ENCODE measurements at places on chromosomes 3 and 15.

GRCh38 chr15:28096411-28096669 is 2.8 kb downstream of the OCA2 start:
- no peak for DNase-seq

- DNase-seq = no peak
Measured at GRCh38 chr3:64848127-64848800, 160.5 kb upstream of the ADAMTS9 start.

GRCh38 chr3:134852132-134852531 is 57.1 kb downstream of the EPHB1 start:
- no peak for DNase-seq

DNA sequence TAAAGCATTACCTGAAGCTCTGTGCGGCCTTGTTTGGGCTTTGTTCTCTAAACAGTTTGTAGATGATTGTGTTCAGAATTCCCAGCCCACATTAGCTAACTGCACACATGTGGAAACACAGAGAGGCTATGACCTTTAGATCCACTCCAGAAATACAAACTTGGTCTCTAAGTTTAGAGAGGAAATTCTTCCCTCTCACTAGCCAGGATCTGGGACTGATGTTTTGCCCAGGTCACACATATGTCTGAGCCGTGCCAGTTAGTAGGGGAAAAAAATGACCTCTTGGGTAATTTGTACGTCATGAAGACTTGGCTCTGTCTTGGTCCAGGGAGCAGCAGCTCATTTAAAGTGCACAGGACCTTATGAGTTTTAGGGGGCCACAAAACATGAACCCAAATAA is 223.1 kb downstream of the RBMS3 start:
- DNase-seq = no peak

DNA sequence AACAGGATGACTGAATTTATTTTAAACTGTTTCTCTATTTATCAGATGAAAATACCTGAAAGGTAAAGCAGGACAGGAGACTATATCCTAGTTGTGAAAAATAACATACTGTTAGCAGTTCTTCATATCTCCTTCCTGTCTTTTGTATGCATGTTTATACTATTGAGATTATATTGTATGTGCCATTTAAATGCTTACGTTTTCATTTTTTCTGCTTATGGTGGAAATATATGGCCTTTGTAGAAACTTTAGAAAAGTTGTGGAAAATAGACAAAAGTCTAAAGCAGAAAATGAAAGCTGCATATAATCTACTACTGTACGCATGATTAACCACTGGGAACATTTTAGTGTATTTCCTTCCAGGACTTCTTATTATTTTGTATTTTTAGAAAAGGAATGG is 2.1 kb upstream of the PPM1L start:
- no peak for DNase-seq

DNA sequence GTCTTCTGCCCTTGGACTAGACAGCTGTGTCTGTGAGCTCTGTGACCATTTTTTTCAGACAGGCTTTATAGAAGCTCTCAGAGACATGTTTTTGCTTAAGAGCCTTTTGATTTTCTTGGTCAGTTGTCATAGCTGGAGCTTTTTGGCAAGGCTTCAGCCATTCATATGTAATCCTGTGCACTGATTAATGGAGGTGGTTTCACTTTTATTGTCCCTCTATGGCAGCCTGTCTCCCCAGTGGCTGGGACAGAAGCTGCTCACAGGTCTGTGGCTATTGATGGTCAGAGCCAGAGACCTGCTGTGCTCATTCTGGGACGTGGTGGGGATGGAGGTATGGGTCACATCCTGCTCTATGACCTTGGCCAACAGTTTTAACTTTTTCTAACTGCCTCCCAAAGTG is 226.6 kb upstream of the LRRFIP2 start:
- no peak for DNase-seq

DNA sequence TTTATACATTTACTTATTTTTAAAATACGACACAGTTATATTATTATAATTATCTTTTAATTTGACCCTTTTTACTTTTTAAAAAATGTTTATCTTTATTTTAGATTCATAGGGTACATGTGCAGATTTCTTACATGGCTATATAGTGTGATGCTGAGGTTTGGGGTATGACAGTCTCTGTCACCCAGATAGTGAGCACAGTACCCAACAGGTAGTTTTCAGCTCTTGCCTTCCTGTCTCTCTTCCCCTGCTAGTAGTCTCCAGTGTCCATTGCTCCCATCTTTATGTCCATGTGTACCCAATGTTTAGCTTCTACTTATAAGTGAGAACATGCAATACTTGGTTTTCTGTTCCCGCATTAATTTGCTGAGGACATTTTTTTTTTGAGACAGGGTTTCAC is 21.8 kb upstream of the KCNMB2 start:
- no peak for DNase-seq

GRCh38 chr3:3201611-3202010 is 22.1 kb upstream of the CRBN start:
- no peak for DNase-seq

DNA sequence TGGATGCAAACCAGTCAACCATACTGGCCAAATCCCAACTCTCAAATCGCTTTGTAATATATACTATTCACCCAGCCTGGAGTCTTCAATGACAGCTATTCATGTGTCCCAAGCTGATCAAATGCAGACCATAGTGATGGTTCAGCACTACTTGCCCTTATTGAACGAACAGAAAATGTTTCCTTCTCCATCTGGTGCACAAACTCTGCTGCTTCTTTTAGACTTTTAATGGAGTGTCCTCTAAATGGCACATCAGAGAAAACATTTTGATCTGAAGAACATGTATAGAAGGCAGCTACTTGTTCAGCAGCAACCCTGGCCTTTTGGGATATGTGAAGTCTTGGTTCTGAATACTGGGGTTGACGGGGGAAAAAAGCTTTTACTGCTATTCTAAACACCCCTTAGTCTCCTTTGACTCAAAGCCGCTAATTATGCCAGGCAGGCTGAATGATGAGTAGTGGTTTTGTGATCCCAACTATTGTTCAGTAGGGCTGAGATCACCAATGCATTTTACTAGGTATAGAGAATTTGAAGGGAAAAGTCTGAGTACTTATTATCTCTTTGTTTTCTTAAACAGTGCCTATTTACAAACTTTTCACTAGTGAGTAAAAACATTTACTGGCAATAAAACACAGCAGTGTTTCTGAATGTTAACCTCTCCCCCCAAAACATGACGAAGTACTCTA is 781.2 kb downstream of the ROBO1 start:
- DNase-seq = no peak

DNA sequence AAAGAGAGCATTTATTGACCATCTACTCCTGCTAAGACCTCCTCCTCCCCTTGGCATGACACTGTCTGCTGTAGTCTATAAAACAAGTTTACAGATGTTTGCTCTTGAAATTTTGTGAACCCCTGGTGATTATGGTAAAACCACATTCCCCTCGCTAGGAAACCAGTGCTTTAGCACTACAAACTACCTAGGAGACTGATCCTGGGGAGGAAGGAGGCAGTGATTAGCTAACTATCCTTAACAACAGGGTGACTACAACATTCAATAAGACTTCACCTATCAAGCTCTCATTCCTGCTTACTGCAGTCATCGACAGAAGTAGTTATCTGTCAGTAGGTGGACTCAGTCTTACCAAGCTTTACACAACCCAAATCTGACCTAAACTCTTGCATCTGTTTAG is 371.3 kb downstream of the TUSC7 start:
- DNase-seq = no peak

DNA sequence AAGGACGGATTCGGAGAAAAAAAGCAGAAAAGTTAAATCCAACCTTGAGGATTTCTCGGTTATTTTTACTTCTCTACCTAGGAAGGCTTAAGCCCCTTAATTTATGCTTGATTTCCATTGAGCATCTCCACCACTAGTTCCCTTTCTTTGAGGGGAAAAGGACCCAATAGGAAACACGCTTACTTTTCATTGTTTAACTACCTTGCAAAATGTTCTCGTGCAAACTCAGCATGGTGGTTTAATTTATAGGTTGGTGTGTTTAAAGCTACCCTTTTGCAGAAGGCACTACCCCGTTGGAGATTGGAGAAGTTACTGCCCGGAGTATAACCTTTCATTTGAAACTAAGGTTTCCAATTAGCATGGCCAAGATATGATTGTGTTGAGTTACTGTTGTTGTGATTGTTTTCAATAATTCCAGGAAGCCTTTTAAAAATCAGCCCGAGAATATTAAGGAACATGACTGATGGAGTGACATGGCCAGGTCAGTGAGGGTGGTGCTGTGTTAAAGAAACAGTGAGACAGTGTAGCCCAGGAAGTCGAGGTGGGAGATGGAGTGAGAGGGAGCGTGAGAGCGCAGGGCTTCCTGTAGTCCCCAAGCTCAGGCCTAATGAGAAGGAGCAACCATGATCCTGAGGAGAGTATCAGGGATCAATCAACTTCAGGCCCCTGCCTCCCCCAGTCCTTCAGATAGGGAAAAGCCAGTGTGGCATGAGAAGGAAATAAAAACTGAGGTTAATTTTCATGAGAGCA is 76.6 kb downstream of the AQP9 start:
- DNase-seq = no peak

GRCh38 chr3:143973259-143974021 is 1.8 kb downstream of the DIPK2A start:
- peak; percentile 76 for DNase-seq

DNA sequence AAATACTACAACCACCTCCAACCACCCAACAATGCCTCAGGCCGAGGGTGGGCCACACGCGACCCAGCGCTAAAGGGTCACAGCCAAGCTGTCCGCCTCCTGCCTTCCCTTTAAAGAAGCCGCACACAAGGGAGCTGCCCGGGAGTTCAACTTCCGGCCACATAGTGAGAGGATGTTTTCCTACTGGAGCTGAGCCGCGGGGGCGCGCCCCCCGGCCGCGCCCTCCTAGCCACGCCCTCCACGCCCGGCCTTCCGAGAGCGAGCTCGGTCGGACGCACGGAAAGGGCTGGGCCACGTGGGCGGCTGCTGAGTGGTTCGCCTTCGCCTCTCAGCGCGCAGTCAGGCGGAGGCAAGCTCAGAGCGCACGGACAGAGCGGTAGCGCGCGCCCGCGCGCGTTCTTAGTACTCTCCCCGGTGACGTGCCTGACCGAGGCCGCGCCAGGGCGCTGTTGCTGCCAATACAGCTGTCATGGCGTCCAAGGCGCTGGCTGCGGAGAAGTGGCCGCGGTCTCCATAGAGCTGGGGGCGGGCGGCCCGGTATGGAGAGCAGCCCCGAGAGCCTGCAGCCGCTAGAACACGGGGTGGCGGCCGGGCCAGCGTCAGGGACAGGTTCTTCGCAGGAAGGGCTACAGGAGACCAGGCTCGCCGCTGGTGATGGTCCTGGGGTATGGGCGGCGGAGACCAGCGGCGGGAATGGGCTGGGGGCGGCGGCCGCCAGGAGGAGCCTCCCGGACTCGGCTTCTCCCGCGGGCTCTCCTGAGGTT is at the start of gene MINDY2:
Gene MINDY2, plus strand, starts transcription at position 446 of the 764 bp plus-strand sequence. Its CDS starts 94 bp downstream, at position 540.
- peak; percentile 94 for DNase-seq

DNA sequence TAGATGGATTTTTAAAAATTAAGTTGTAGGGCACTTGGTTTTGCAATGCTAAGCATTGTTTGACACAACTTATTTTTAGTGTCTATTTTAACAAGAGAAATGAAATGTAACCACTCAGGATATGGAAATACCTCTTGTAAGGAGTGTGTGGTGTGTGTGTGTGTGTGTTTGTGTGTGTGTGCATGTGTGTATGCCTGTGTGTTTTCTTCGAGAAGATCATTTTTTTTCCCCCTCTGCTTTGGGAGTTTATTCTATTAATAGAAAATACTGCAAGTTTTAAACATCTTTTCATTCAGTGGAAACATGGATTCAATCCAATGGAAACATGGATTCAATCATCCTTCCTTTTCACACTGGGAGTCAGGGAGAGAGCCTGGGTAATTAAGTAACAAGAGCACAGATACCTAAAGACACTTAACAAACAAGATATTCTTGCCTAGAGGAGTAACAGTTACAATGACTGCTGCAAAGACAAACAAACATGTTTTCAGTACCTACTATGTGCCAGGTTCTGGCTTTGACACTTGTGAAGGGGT is 567.2 kb upstream of the TBL1XR1 start:
- DNase-seq = no peak

- DNase-seq = no peak
Measured at GRCh38 chr3:191961529-191961928, 500.6 kb downstream of the PYDC2 start.

DNA sequence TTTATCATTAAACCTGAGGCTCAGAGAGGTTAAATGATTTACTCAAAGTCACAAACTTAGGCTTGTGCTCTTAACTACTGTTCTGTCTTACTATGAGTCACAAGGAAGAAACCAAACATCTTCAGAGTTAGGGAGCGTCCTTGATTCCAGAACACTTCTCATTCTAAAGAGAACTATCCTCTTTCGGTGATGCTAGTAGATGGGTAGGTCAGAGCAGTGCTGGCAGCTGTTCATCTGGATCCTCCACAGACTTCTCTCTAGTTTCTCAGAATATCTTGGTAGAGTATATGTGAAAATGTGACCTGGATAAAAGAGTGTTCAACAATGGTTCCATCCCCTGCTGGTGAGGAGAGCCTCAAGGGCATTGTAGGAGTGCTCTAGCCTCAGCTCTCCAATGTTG is 3.3 kb downstream of the ARL6IP5 start:
- DNase-seq = no peak

DNA sequence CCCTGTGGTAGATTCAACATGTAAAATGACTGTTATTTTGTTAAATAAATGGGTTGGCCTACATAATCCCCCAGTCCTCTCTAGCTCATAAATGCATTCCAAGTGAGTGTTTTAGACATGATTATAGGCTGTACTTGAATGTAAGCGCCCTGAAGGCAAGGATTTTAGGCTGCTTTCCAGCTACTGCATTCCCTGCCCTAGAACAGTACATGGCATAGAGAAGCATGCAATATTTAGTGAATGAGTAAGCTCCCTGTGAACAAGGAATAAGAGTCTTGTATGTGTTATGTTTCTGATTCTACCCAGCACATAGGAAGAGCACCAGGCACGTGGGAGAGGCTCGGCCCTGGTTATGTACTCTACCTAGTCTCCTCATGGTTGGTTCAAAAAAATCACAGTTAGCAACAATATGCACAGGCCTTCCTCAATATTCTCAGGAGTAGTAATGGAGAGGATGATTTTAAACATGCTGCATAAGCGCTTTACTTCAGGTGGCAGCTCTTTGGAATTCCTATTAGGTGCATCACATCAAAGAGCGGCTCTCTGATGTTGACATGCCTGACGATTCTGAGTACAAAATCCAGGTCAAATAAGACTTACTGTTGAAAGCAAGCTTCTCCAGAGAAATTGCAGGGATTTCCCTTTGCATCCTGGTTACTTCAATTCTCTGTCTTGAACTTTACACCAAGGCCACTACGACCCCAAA is 456.6 kb downstream of the MAGI1 start:
- no peak for DNase-seq

DNA sequence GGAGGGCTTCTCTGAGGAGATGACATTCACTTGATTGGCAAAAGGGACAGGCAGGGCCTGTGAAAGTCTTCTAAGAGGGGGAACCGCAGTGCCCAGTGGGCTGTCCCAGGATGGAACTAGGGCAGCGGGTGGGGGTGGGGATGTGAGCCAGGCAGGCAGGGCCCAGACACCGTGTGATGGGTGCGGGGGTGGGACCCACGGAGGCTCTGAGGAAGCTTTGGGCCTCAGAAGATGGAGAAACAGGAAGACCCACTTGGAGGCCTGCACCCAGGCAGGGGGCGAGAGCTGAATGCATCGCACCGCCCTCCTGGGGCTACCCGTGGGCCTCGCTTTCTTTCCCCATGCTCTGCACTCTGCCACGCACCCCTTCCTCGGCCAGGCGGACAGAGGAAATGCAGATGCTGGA is 32.9 kb upstream of the ACAD9 start:
- DNase-seq = no peak
